Cortex of kidney (tissue), 1 donor: ENCODE measurements at places on chromosomes 12 and 14.

GRCh38 chr12:132238884-132239283, 90.5 kb downstream of the GALNT9 start:
- no peak for DNase-seq

DNA sequence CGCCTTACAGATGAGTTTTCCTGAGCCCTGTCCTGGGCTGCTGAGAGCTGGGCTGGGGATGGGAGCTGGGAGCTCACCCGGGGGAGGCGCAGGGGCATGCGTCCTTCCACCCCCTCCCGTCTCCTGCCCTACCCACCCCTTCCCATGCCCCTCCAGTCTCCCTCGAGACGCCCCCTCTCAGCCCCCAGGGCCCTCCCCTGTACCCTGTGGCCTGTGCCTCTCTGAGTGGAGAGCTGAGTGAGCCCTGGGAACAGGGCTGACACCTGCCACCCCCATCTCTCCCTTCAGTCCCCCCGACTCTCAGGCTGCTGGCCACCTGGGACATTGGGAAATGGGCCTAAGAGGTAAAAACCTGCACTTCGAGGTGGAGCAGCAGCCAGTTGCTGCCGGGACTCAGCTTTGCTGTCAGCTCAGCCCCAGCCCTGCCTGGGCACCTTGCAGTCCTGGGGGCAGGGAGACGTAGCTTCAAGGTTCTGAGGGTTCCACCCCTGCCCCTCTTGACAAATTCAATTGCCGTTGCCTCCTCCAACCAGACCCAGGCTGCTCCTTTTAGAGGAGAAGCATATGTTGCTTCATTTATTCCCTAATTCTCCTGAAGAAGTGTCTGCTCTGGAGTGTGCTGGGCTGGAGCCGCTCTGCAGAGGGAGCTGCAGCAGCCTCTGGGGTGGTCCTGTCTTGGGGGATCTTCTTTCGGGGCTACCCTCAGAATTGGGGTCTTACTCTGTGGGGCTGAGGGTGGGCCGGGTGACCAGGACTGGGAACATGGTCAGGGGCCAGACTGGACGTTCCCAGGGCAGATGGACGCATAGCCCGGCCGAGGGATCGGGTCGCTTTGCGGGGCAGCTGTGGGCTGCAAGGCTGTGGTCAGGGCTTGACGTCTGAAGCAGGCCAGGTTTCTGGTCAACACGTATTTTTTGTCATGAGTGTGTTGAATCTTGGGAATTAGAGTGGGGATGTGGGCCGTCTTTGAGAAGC, 141.4 kb downstream of the ADGRD1 start:
- DNase-seq = no peak

DNA sequence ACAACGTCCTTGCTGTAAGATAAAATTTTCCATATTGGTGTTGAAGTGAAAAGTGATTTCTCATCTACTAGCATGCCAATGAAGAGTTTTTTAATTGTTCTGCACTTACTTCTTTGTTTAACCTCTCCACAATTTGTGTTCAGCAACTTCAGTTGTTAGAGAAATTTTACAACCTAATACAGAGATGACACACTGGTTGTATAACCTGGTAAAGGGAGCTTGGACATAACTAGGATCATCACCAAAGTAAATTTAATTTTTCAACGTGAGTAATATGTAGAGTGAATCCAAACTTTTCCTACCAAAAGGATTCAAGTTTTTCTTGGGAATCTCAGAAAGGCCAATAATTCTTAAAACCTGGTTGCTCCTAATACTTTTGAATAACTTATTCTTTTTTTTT, 13.4 kb upstream of the TAS2R43 start:
- no peak for DNase-seq

DNA sequence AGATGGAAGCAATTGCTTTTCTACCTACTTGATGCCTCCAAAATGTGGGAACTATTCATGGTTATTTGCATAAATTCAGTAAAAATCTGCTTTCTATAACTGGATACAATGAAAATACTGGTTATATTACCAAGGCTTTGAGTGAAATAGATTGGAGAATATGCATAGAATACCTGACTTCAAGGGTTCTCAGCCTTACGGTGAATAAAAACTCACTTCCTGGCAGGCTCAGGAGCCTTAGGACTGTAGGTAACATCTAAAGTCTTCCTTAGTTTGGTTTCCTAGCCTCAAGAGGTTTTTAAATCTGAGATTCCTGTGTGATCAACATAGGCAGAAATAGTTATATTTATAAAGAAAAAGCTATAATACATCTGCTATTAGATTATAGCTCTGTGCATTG, 158.6 kb downstream of the SLC41A2 start:
- DNase-seq = peak; percentile 12

GRCh38 chr12:89098441-89099112, 253.7 kb downstream of the DUSP6 start:
- DNase-seq = peak; percentile 9

- DNase-seq = no peak
Measured at GRCh38 chr14:49977126-49977841, 84.4 kb downstream of the ARF6 start.

DNA sequence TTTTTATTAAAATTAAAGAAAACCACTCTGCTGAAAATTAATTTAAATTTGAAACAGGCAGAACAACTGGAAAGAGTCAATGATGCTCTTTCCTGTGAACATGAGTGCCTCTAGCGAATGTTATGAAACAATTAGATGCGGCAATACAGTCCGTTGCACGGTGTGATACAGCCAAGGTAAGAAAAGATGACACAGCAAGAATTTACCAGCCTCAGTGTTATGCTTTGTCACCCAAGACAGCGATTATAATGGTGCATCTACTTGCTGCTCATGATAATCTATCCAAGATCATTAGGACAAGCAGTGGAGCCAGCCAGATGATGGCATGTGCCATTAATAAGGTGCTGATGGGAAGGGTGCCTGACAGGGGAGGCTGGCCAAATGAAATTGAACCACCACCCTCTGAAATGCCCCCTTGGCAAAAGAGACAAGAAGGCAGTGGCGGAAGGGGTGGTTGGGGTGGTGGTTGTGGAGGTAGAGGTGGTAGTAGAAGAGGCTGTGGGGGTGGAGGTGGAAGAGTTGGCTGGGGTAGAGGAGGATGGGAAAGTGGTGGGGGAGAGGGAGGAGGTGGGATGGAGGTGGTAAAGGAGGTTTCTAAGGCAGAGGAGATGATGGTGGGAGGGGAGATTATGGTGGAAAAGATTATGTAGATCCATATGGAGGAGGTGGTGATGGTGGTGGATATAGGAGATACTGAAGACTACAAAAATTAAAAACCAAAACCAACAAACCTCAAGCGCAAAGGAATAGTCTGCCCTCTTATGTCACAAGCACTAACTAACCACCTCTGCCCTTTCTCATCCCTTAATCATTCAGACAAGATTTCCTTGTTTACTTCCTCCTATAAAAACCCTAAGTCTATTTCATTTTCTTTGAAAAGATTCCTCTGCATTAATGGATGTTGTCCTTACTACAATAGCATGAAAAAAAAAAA, 4.0 kb upstream of the RESF1 start:
- no peak for DNase-seq

DNA sequence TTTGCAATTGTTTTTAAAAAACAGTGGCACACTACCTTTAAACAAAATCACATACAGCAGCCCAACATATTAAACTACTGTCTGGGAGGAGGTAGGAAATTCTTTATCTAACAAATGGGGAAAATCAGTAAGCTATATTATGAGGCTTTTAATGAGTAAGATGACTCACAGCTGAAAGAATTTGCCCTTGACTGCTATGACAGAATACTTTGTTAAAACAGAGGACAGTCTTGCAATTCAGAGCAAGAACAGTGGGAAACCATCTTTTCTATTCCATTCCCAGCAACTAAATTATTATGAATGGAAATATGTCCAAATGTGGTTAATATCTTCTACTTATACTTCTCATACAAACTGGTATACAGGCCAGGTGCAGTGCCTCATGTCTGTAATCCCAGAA, 49.2 kb upstream of the SGPP1 start:
- no peak for DNase-seq

DNA sequence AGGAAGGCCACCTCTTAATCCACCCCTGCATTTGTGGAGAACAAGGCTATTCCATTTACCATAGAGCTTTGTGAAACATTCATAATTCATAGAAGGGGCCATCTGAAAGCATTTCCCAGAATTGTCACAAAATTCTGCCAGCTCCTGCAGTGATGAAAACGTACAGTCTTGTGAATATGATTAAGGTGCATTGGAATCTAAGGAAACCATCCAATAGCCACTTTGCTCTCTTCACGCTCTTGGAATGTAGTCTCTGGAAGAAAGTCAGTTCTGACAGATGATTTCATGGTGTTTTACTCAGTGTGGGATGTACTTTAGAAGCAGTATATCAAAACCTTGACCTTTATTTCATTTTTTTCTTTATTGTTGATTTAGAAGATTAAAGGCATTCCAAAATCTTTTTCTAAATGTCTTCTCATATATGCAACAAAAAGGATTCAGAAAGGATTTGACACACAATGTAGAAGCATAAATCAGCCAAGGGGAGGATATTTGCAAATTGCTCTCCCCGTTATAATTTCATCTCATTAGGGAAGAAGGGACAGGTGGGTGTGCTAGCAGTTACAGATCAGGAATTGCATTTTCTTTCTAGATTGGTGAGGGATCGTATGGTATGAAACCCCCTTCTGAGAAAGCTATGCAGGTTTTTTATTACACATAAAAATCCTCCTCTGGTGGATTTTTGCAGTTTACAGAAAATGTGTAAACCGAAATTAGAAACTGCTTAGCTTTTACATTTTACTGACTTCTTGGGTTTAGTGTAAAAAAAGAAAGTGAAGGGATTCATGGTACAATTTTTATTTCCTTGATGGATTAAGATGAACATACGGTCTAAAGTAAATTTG, 390.2 kb downstream of the LRIG3 start:
- DNase-seq = no peak

- DNase-seq = no peak
Measured at GRCh38 chr12:92144631-92145480, 790 bp downstream of the BTG1 start.

- no peak for DNase-seq
Measured at GRCh38 chr14:66041582-66041981, 444.6 kb upstream of the CCDC196 start.

DNA sequence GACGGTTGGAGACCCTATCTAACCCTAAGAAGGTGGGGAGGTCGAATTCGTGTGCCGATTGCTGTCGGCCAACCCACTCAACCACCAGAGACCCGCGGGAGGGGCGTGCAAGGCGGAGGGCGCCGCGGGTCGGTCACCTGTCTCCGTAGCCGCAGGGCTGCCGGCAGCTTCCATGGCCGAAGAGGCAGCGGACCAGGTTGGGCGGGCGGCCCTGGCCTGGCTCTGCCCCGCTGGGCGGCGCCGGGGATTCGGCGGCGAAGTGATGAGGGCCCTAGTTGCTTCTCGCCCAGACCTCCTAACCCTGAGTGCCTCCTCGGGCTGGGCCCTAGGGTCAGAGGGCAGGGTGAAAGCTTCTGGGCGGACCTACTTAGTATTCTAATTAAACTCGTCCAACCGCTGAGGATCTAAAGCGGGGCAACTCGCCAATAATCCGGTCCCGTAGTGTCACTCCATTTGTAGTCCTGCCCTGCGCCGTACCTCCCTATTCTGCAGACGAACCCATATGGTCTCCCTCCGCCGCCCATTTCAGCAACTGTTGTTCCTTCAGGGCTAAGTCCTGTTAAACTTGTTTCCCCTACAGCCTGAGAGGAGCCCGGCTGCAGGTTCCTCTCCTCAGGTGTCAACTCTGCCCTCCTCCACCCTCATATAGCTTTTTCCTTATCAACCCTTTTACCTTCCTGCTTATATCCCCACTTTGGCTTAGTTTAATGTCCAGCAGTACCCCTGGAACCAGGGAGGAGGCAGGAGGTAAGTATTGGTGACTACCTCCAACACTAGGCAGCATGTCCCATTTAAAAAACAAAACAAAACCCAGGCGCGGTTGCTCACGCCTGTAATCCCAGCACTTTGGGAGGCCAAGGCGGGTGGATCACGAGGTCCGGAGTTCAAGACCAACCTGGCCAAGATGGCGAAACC, at the start of gene PYM1:
Gene PYM1 (minus strand): TSS at position 307 of the 915 bp plus-strand sequence. CDS start 133 bp downstream, at position 174.
- no peak for DNase-seq

DNA sequence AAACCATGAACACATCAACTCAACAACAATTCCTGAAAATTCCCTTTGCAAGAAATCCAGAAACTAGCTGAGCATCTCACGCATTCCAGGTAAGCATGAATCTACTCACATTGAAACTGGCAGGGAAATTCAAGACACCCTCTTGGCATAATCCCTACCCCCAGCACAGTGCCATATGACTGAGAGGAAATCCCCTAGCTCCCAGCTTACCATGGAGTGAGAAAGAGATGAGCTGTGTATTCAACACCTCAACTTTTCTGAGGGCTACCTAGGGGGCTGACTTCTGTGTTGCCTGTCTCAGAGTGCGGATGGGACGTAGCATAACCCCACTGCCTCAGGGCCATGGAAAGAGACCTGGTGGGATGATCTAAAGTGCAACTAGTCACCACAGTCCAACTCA, 37.7 kb upstream of the GPR132 start:
- DNase-seq = no peak
